Smooth muscle cell of the pulmonary artery (primary cell): ENCODE measurements at places on chromosomes 5 and 9. TPM values are rescaled to one million over a fixed set of nuclear protein-coding genes. Genes with fewer than 3 reads are reported as not detected.

SOHLH1 gene
- not detected in 2 replicates for total RNA-seq

SECISBP2 gene
- 23.2 and 27.0 TPM in 2 replicates for total RNA-seq

AIF1L gene
- 0.46 and 1.2 TPM in 2 replicates for total RNA-seq

TLN1 gene
- total RNA-seq: 616 and 792 TPM in 2 replicates

FRMD3 gene
- total RNA-seq: 2.6 and 6.9 TPM in 2 replicates

PCDHB9 gene
- total RNA-seq: 0.40 and 0.59 TPM in 2 replicates

SLC34A3 gene
- not detected in 2 replicates for total RNA-seq

PCDHA11 gene
- total RNA-seq: 0.23 and 0.33 TPM in 2 replicates

MCTP1 gene
- total RNA-seq: 1.3 and 11.0 TPM in 2 replicates

KIAA1958 gene
- total RNA-seq: 1.9 and 2.3 TPM in 2 replicates

FOXD4L3 gene
- 0.07 and 0.10 TPM in 2 replicates for total RNA-seq

ARL10 gene
- 30.0 and 37.4 TPM in 2 replicates for total RNA-seq

BTNL8 gene
- not detected in 2 replicates for total RNA-seq

TRPM6 gene
- total RNA-seq: 0.03 and 0.07 TPM in 2 replicates

FAM174A gene
- total RNA-seq: 45.6 and 52.9 TPM in 2 replicates
